SW480 (cell line): ENCODE measurements at places on chromosomes 7 and 10.

DNA sequence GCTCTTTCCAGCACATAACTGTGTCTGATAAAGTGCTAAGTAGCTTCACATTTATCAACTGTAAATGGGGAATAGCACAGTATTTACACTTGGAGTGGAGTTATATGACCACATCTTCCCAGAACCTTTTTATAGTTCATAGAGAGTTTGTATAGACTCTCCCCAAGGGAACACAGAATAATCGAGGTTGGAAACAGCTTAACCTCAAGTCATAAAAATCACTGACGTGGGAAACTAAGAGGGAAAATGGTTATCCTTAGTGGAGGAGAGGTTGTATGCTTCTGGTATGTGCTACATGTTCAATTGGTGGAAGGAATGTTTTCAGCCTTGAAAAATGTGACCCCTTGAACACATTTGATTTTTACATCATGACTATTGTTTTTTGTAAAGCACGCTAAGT lies 167.9 kb upstream of the KIAA1217 start:
- no peak for DNase-seq

GRCh38 chr7:102469351-102469971 lies 4.7 kb downstream of the LRWD1 start:
- DNase-seq = no peak

GRCh38 chr7:105654095-105654686 lies 72.9 kb upstream of the EFCAB10 start:
- DNase-seq = no peak

GRCh38 chr10:84551437-84552120 lies 223.2 kb downstream of the CCSER2 start:
- no peak for DNase-seq

DNA sequence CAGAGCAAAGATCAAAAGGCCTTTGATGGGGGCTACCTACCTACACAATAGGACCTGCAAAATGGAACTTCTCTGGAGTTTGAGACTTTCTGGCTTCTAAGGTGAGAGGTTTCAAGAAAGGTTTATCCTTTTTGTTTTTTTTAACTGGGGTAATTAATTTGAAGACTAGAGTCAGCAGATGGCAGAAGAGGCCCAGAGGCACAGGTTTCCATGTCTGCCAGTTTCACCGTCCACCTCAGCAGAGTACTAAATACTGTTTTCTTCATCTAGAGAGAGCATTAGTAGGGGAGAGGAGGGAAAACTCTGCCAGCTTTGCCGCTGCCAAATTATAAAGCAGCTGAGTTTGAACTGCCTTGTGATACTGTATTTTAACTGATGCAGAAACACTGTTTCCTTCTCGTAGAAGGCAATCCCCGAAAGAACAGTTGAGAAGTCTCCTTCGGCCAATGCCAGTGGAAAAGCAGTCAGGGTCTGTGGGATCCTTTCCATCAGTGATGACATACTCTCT lies 138.7 kb downstream of the SLC25A13 start:
- no peak for DNase-seq

DNA sequence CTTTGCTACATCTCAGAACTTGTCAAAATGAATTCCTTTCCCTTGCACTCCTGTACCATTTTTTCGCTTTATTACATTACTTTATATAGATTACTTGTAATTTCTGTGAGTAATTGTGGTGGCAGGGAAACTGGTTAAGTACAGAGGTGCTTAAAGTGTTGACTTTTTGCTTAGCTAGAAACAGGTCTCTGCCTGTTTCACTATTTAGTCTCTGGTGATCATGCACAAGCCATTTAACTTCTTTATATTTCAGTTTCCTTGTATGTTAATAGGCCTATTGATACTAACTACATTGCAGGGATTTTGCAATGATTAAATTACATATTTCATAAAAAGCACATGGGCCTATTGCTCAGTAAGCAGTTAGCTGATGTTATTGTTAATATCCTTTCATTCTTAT lies 233.8 kb downstream of the PRKG1 start:
- DNase-seq = no peak

GRCh38 chr10:126433351-126433750 lies 45.1 kb upstream of the ADAM12 start:
- DNase-seq = peak; percentile 74

GRCh38 chr7:32047075-32047474 lies 23.1 kb downstream of the PDE1C start:
- DNase-seq = no peak

DNA sequence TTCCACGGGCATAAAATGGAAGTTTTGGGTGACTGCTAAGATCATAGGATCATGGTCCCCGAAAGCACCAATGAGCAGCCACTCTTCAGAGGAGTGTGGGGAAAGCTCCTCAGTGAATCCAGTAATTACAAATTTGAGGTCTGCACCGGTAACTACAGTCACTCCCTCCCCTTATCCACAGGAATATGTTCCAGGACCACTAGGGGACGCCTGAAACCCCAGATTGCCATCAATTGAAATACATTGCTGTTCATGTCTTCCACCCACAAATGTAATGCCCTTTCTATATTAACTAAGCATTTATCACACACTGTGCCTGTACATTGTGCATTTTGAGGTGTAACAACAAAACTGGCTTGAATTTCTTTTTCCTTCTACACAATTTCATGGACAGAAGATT lies 447.9 kb upstream of the PFKP start:
- peak; percentile 5 for DNase-seq

- no peak for DNase-seq
Measured at GRCh38 chr7:47664650-47665195, 82.8 kb upstream of the TNS3 start.
